ENCODE measurements at places on chromosomes 4 and X.

- DNase-seq: peak; percentile 5
Observed at GRCh38 chrX:101986586-101986985, 54.8 kb upstream of the ZMAT1 start.

GRCh38 chrX:104539081-104539480 lies 26.9 kb upstream of the IL1RAPL2 start:
- no peak for DNase-seq

DNA sequence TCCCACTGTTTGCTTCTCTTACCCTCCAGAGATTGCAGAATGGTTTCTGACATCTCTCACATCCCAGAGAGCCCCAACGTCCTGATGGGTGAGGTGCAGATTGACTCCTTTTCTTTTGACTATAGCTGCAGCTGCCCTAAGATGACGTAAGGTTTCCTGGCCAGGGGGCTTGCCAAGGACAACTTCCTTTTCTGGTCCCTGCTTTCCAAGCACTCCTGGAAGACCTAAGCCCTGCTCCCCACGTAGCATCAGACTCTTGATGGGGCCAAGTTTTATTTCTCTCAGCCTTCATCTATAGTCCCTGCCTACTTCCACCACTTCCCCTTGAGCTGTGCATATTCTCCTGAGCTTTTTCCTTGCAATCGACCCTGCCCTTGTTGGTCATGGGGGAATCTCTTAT lies 497.7 kb downstream of the IDS start:
- DNase-seq: no peak

GRCh38 chr4:88599298-88599697 lies 7.0 kb downstream of the HERC3 start:
- peak; percentile 26 for DNase-seq

DNA sequence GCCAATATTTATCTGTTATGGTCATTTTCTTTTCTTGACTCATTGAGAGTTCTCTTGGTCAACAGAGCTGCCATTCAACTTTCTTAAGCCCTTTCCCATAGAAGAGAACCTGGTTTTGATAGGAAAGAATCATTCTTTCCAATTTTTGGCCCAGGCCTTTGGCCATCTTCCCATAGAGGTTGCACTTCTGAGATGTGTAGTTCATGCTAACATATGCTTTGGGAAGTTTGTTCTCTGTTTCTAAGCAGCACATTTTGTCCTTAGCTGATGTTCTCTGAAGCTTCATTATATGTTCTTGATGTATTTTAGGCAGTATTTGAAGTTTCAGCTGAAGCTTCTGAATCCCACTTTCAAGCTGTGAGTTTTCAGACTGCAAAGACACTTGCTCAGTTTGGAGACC lies 161.1 kb downstream of the VEGFC start:
- no peak for DNase-seq

- DNase-seq: no peak
Observed at GRCh38 chrX:79444694-79445210, 77.6 kb upstream of the ITM2A start.

- DNase-seq: peak; percentile 16
Observed at GRCh38 chr4:14568351-14568750, 433.9 kb upstream of the CPEB2 start.

DNA sequence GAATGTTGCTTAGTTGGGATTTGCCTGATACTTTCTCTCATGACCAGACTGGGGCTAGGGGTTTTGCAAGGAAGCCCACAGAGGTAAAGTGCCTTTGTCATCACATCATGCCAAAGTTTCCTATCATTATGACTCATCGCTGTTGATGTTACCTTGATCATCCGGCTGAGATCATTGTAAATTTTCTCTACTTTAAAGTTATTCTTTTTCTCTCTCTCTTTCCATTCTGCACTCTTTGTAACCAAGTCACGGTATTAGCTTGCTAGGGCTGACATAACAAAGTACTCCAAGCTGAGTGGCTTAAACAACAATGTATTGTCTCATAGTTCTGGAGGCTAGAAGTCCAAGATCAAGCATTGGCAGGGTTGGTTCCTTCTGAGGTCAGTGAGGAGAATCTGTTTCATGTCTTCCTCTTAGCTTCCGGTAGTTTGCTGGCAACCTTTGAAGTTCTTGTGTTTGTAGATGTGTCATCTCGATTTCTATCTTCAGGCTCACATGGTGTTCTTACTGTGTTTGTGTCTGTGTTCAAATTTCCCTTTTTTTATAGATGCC lies 113.0 kb downstream of the DTHD1 start:
- DNase-seq: no peak

DNA sequence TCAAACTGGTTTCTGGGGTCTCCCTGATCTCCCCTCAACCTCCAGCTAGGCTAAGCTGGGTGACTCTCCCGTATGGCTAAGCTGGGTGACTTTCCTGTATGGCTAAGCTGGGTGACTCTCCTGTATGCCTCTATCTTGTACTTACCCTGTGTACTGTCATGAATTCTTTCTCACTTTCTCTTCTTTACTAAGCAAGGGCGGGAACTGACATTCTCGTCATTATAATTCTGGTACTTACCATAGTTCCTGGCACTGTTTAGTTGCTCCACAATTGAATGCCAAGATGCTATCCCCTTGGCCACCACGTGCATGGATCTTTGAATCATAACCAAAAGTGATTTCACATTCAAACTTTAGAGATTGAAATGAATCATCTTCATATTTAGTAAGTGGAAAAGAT lies 8.8 kb downstream of the INTU start:
- DNase-seq: peak; percentile 29

DNA sequence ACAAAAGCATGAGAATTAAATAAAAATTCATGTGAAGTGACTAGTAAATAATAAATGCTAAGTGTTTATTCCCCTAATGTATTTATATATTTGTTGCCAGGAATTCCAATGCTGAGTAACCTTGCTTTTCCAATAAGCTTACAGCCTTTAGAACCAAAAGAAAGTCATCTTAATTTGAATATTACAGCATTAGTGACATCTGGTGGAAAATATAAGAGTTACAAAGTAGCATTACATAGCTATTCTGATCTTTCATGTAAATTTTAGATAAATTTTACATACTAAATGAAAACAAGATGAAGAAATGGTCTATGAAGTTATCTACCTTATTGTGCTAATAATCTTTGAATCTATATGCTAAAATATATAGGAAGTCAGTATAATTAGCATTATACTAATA lies 10.4 kb downstream of the MAD2L1 start:
- peak; percentile 47 for DNase-seq

GRCh38 chr4:88893961-88894360 lies 163.0 kb downstream of the FAM13A start:
- DNase-seq: peak; percentile 62

DNA sequence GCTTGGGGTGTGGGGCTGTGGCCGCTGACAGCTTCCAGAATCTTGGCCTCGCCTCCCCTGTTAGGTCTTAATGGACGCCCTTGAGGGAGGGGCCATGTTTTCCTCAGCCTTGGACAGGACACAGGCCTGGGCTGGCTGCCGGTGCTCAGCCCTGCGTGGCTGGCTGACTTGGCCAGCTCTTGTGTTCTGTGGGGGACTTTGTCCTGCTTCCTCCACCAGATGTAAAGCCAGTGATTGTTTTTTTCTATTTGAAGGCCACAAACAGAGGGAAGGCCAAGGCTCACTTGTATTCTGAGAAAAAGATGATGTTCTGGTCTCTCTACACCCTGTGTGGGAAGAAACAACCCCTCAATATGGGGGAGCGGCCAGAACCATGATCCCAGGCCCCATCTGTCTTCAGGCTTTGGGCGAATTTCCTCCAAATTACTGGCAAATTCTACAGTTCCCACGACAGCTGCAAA lies 71.3 kb downstream of the HTRA3 start:
- DNase-seq: no peak

GRCh38 chr4:49044270-49044669 lies 58.2 kb downstream of the CWH43 start:
- DNase-seq: no peak

DNA sequence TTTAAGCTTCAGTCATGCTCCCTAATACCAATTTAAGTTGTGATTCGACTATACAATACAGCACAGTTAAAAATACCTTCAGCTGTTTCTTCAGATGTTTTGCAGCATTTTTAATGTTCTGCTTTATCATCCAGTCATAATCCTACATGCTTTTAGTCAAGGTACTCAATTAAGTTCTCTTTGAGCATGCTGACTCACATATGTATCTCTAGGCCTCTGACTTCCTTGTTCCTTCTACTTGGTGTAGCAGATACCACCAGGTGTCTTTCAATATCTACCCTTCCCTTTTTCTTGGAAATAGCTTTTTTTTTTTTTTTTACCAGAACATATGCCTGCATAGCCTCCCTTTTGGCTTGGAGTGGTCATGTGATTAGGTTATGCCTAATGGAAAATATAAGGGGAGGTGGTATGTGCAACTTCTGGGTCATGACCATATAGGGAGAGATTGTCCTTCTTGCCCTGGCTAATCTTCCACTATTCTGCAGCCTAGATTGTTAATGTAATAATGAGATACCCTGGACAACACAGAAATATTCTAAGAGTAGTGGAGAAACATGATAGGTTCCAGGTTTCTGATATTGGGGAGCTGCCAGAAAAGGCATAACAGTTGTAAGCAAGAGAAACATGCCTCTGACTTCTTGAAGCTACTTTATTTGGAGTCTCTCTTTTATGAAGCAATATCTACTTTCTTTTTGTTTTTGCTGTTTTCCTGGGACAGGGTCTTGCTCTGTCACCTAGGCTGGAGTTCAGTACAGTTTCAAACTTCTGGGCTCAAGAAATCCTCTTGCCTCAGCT lies 737.2 kb upstream of the SLIT2 start:
- DNase-seq: no peak

Measured in fibroblast of upper back skin (primary cell).